Panc1 (cell line): ENCODE measurements at places on chromosomes 6 and 20.

DNA sequence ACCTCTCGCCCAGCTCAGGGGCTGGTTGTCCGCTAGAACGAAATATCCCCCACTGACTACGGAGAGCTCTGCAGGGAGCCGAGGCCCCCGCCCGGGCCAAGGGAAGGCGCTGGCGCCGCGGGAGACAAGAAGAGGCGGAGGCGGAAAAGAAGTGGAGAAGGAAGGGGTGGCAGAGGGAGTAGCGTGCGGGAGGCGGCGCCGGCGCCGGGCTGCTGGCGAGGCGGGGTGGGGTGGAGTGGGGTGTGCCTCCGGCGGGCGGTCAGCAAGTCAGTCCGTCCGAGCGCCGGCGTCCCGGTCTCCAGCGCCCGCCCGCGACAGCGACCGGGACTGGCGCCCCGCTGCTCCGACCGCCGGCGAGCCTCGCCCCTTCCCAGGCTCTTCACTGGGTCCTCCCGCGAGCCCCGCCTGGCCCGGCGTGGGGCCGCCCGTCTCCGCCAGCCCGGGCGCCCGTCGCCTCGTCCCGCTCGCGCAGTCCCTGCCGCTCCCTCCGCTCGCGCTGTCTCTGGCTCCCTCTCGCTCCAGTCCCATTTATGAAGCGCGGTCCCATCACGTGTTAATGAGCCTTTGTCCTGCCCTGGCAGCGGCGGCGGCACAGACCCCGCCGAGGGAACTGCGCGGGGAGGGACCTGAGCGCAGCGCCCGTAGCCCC, at the start of gene CNR1:
Gene CNR1 (minus strand): TSS at position 504 of the 649 bp plus-strand sequence. CDS start 21,073 bp downstream, outside the sequence.
- no peak for DNase-seq

- no peak for DNase-seq
These were observed 52.9 kb downstream of the EDN1 start for GRCh38 chr6:12343122-12343439.

- no peak for DNase-seq
These were observed 7.0 kb downstream of the CD2AP start for GRCh38 chr6:47484616-47485015.

DNA sequence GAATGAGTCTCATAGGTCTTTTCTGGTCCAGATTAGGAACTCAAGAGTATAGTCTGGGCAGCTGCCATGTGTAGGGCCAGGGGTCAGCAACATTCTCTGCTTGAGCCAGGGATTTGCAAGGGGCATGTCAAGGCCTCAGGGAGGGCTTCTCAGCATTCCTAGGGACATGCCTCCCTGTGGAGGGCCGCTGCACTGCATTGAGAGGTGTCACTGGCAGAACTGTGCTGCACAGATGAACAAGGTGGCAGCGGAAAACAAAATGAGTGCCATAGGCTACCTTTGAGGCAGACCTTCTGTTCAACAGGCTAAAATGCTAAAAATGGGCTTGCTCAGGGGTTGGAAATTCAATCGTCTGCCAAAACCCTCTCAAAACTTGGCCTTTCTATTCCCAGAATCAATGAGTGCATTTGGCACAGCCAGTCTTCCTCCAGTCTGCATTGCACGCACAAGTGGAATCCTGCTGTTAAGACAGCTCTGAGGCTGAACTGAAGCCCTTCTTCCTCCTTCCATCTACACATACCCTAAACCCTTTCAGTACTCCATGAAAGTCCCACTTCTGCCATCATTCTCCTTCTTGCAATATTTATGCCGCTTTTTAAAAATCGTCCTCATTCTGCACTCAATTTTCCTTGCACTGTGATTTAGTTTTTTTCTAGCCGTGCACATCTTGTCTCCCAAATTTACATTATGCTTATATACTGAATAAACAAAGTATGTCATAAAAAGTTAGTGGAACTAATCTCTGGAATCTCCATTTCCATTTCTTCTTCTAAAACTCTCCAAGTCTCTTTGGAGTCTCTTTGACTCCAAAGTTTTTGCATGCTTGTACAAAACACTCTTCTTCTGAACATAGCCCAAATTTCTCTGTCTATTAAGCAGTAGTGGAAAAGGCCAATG, 51.7 kb downstream of the SLC26A8 start:
- no peak for DNase-seq

DNA sequence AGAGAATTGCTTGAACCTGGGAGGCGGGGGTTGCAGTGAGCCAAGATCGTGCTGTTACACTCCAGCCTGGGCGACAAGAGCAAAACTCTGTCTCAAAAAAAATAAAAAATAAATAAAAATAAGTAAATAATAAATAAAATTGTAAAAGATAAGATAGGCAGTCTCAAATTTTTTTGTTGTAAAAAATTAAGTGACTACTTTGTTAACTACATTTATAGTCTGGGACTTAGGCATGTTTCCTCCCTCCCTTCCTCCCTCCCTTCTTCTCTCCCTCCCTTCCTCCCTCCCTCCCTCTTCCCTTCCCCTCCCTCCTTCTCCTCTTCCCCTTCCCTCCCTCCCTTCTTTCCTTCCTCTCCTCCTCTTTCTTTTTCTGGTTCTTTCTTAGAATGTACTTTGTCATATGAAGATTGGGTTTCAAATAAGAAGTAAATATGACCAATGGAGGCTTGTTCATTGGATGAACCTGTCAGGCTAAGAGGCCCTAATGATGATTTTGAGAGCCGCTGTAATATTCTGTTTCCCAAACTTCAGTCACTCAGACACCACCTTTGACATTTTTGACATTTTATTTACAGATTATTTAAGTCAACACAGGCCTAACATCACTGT, 24.2 kb downstream of the ZFP64 start:
- DNase-seq = no peak

- no peak for DNase-seq
These were observed 11.9 kb downstream of the TULP4 start for GRCh38 chr6:158324136-158324535.

DNA sequence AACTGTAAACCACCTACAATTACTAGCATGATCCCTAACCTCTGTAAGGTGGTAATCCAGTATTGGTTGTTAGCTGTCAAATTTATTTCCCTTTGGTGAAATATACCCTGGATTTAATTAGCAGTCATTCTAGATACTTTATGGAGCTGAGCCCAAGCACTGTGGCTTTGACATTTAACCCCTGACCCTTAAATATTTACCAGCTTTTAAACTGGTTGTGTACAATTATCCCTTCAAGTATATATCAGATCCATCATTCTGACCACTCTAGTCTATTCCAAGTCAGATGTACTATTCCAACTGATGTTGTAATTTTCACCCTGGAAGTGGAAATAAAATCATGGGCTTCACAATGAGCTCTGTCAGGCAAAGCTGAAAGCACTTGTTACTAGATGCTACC, 229.6 kb downstream of the FOXC1 start:
- no peak for DNase-seq

DNA sequence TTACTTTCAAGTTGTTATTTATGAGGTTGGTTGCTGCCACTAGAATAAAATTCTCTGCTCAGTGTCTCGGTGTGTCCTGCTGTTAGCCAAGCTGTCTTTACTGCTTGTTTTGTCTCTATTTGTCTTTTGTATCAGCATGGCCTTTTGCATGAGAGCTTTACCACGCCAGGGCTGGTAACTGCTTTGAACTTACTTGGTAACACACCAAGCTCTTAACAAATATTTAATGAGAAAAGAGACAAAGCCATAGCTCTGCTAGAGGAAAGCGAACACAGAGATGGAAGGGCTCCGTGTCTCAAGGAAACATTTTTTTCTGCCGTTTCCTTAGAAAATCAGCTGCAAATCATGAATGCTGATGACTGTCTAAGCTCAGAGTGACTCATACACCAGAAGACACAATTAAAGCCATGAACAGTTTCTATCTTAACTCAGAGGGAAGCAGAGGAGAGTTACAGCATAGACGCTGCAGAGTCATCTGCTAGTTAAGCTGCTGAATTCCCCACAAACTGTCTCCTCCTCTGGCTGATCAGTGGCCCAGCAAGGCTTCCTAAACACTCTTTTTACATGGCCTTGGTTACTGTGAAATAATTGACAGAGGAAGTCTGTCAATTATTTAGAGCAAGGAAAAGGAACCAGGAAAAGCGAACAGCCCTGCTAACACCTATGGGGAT, 44.8 kb downstream of the AGPAT4 start:
- no peak for DNase-seq

DNA sequence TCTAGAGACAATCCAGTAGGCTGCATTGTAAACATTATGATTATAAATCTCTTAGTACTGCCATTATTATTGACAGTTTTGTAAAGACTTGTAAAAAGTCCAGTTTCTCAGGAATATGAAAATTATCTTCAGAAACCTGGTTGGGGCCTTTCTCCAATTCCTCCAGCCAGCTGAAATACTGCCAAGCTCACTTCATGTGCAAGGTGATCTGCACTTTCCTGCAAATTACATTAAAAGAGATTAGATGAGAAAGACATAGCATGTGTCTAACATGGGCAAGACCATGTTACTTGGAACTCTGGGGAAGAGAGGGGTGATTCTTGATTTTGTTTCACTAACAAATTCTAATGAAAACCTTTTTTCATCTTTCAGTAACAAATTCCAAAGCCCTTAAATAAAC, 24.0 kb downstream of the PGM3 start:
- no peak for DNase-seq

DNA sequence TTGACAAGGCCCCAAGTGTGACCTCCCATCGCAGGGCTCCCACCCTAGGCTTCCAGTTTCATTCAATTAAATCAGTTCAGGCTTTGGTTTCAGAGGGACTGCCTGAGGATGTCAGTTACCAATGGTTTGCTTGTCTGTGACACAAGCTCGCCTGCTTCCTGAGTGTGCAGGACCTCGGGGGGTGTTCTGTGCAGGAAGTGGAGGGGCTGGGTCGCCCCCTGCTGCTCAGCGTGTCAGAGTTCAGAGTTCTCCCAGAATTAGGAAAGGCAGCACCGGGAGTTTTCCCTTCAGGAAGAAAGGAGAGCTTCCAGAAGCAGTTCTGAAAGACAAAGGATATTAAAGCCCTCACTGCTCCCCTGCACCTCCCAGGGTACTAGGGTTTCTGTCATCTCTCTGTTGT, 50.8 kb upstream of the TGM3 start:
- DNase-seq = no peak

GRCh38 chr6:73079611-73079955, 145.7 kb downstream of the KHDC1L start:
- peak; percentile 80 for DNase-seq

DNA sequence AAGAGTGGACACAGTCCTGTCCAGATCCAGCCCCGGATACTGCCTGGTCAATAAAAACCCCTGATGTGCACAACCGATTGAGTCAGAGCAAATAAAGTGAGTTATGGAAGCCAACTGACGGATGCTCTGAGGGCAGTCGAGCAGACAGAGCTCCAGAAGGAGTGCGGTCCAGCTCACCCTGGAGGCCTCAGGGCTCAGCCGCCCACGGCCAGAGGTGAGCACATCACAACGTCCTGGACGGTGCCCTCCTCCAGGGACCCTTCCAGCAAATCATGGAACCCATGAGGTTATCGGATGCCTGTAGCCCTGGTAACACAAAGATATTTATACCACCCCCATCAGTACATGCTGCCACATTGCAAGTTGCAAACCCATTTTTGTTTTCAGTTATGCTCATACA, 44.0 kb upstream of the SMOC2 start:
- no peak for DNase-seq

DNA sequence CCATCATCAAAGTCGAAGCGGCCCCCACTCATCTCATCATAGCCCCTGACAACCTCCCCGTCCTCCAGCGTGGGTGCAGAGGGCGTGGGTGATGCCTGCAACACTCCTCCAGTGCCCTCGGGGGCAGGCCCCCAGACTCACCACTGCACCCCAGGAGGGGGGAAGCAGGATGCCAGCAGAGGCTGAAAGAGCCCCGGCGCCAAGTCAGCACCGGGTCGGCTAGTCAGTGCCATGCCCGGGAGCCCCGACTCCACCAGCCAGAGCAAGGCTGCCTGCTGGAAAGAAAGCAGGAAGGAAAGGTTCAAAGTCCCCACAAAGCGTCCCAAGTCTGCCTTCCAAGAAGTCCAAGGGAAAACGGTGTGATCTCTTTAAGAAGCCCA, 324 bp downstream of the JPH2 start:
- DNase-seq = no peak

- DNase-seq = no peak
These were observed at the start of gene NTSR1 for GRCh38 chr20:62708591-62709536. Gene NTSR1 (plus strand): TSS chr20:62708836. CDS start chr20:62709208, 372 bp downstream.

DNA sequence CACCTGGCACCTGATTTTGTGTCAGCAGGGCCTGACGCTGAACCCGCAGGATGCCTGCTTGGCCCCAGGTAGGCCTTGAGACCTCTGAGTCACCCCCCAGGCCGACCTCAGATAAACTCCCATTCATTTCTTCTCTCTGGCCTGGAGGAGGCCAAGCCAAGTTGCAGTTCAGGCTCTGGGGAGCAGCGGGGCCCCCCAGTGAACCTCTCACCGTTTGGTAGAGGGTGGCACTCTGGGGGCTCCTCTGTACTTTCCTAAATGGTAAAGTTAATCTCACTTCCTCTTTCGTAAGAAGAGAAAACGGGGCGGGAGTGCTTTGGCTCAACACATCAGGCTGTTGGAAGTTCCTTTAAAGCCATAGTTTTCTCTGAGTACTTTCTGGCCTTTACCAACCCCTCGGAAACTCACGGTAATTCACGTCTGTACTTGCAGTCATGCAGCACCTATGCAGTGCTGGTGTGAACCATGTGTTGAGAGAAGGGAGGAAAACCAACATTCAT, 2.8 kb downstream of the SIRPA start:
- no peak for DNase-seq

- no peak for DNase-seq
These were observed 55.4 kb downstream of the MRPL14 start for GRCh38 chr6:44071670-44072451.

GRCh38 chr6:42255050-42255449, 37.4 kb upstream of the MRPS10 start:
- no peak for DNase-seq

- no peak for DNase-seq
These were observed 34.0 kb upstream of the FAM83C start for GRCh38 chr20:35326021-35326739.

- DNase-seq = no peak
These were observed 25.9 kb downstream of the TRAF3IP2 start for GRCh38 chr6:111579816-111580215.

DNA sequence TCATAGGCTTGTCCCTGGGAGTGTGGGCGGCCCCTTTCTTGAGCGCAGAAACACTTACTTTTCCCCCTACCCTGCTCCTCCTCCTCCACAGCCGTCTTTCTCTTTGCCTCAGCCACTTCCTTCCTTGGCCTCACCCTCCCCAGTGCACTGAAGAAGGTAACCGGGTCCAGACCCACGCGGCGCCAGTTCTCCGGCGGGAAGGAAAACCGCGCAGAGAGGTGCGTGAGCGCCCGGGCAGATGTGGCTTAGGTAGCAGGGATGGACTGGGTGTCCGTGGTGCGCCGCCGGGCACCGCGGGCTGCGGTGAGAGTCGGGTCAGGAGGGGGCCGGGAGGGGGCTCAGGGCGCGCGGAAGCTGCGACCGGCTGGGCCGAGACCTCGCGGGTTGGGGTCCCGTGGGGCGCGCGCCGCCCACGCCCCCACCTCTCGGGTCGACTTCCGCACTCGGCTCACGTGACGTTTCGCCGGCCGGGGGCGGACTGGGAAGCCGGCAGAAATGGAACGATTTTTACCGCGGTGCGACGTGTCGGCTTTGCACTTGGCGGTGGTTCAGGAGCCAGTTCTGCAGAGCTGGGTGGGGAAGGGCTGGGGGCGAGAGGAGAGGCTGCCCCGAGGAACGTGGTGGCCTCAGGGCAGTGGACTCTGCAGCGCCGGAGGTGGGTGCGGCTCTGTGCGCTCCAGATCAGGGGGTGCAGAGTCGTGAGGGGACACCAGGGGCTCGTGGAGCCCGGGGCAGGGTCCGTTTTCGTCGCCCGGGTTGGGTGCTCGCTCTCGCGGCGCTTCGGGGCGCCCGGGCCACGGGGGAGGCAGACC, at the start of gene ABRACL:
Gene ABRACL (plus strand): TSS at position 88 of the 812 bp plus-strand sequence. CDS start 5,416 bp downstream, outside the sequence.
- no peak for DNase-seq
